ENCODE measurements at places on chromosomes 16 and 17. TPM values are rescaled to one million over a fixed set of nuclear protein-coding genes. Genes with fewer than 3 reads are reported as not detected.
A peak's percentile ranks its signal among the peaks of the same experiment; 100 is the strongest.

Gene PCYT2
- total RNA-seq = 26.0 TPM

Gene HSD11B2
- not detected for total RNA-seq

Gene CCDC182
- not detected for total RNA-seq

Gene PIK3R5
- total RNA-seq = 0.30 TPM

Gene TP53TG3C
- total RNA-seq = not detected

Gene NOB1
- total RNA-seq = 41.9 TPM

DNA sequence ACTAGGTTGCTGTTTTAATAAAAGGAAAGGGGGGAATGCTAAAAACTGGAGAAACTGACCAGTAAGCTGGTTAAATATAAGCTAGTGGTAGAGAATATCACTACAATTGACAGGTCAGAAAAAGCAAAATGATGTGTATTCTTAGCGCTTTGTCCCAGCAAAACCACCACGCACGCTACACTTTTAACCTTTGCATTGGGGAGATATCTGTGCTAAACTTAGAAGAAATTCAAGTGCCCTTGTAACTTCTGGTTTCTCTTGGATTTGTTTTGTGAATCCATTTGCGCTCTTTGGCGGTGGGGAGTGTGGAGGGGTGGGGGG, 1.4 kb downstream of the GAN start:
- DNase-seq = no peak

- DNase-seq = peak; percentile 86
Measured at GRCh38 chr17:15263206-15263579, 1.9 kb downstream of the PMP22 start.

- peak; percentile 69 for DNase-seq
Measured at GRCh38 chr16:29700253-29700987, 21.4 kb downstream of the QPRT start.

DNA sequence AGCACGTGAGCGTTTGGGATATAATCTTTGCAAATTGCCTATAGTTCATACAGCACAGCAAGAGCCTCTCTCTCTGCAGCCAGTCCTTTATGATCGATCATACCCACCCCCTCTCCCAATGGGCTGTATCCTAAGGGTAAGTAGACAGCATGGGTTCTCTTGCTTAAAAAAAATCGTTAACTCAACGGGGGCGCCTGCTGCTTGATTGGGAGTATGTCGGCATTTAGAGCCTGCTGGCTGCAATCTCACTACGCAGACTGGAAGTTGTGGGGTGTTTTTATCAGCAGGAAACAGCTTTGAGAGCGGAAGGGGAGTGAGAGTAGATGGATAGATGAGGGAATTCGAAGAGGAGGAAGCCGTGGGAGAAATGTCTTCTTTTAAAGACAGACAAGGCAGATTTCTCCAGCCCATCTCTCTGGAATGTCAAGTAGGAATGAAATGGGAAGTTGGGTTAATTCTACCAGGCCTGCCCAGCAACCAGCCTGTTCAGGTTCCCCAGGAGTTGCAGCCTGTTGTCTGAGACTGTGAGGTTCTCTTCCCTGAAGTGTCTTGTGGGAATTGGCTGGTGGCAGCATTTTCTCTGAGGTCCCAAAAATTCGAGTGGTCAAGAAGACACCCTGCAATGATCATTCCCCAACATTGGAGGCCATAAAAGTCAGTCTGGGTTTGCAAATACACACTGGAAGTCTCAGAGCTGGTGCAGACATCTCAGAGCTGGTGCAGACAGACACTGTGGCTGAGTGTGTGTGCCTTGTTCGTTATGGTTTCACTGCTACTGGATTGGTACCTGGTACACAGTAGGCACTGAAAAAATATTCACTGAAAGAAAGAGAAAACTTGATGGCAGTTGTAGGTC, 65.6 kb downstream of the PRKCB start:
- no peak for DNase-seq

- no peak for DNase-seq
Measured at GRCh38 chr17:45042346-45043120, 8.9 kb downstream of the DCAKD start.

Data from astrocyte (in vitro differentiated cells and primary cell).